ENCODE measurements at places on chromosomes 2 and 18.

DNA sequence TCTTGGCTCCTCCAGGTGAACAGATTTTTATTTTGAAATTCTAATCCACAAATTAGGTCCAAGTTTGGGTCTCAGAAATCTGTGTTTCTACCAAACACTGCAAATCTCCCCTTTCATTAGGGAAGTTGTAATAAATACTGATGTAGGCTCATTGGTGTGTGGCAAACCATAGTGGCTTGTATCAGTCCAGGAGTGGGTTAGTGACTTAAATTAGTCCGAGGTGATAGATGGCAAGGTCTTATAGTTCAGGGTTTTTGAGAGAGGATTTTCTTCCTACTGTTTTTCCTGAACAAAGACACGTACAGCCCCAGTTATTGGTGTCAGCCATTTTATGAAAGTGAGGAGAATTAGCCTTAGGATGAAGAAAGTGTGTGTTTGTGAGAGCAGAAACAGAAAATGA lies 74.6 kb downstream of the RPRM start:
- H3K4me3 ChIP-seq = no peak overlapping the region
- no peak overlapping the region for H3K27ac ChIP-seq
- DNase-seq = no peak
- no peaks in the 10 kb centered on the region for H3K36me3 ChIP-seq
- no peaks in the 10 kb centered on the region for H3K4me1 ChIP-seq

DNA sequence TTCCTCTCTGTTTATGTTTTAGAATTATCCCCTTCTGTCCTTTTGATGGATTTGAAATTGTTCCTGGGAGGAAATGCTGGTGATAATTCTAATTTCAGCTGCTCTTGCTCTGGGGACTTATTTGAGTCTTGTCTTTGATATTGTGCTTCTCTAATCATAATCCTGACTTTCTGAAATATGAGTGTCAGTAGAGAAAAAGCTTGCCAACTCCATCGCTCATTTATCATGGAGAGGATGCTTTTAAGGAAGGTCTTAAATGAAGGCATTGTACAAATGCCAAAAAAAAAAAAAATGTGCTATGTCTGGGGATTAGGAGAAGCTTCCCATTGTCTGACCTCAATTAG lies 159.5 kb downstream of the NYAP2 start:
- H3K36me3 ChIP-seq = no peaks in the 10 kb centered on the region
- H3K4me1 ChIP-seq = no peaks in the 10 kb centered on the region
- no peak overlapping the region for H3K27ac ChIP-seq
- DNase-seq = peak; percentile 83
- H3K27me3 ChIP-seq = no peaks in the 10 kb centered on the region
- no peak overlapping the region for H3K4me3 ChIP-seq

DNA sequence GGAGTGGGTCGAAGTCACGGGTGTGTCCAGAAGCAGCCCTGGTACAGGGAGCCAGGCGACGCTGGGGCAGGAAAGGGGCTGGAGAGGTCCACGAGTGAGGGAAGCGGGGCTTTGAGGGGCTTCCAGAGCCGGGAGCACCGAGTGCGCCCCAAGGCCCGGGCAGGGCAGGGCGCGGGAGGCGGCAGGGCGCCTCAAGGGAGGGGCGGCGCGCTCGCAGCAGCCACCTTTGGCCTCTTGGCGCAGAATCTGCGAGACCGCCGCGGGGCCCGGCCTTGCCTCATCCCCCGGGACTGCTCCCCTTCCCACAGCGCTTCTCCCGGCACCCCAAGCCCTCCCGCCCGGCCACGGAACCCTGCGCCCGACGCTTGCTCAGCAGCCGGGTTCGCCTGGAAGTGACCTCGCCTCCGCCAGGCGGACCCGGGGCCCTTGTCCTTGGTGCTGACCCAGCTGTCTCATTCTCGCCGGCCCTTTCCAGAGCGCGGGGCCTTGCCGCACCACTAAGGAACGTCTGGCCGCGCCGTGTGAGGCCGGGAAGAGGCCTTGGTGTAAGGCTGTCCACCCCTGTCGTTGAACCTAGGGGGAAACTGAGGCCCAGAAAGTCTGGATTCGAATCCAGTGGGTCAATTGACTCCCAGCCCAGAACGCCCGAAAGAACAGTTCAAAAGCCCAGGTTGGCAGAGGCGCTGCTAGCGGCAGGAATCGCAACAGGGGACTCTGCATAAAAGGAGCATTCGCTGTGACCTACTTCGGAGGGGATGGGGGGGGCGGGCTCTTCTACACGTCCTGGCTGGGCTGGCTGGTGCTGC lies 584 bp upstream of the DNER start:
- peak overlapping the region; percentile 52 for H3K4me3 ChIP-seq
- DNase-seq = no peak
- peaks cover 4% of the 10 kb centered on the region for H3K27me3 ChIP-seq
- H3K4me1 ChIP-seq = peaks cover 14% of the 10 kb centered on the region
- H3K27ac ChIP-seq = peak overlapping the region; percentile 71

GRCh38 chr2:46302005-46302695 lies 4.9 kb downstream of the EPAS1 start:
- H3K27ac ChIP-seq = no peak overlapping the region
- no peak overlapping the region for H3K4me3 ChIP-seq
- H3K36me3 ChIP-seq = no peaks in the 10 kb centered on the region
- no peak for DNase-seq

GRCh38 chr2:225104971-225105370 lies 62.7 kb upstream of the DOCK10 start:
- H3K27me3 ChIP-seq = no peaks in the 10 kb centered on the region
- H3K27ac ChIP-seq = no peak overlapping the region
- H3K4me3 ChIP-seq = no peak overlapping the region

DNA sequence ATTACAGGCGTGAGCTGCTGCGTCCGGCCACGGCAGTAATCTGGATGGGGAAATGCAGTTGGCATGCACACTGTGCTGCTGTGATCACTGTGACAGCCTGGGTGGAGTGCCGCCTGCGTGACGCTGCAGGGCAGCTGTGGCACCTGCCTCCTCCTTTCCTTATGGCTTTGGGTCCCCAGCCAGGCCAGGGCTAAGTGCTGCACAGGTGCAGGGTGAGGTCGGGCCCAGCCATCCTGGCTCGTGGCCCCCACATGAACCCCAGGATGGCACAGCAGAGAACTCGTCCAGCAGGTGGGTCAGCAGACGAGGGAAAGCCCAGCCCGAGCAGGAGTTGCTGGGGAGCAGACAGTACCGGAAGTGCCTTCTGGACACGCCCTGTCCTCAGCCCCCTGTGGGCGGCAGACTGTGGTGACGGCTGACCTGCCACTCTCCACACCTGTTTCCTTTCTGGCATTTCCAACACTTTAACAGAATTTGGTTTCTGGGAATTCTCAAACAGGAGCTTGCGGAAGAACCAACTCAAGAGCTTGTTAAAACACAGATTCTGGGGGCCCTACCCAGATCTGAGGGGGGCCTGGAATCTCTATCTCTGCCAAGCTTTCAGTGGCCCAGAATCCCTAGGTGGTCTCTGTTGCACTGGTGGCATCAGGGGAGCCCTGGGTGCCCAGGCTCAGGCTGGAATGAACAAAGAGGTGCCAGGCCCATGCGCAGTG lies 16.9 kb downstream of the HS1BP3 start:
- H3K27ac ChIP-seq = no peak overlapping the region
- H3K27me3 ChIP-seq = no peaks in the 10 kb centered on the region
- H3K4me1 ChIP-seq = peaks cover 41% of the 10 kb centered on the region
- DNase-seq = no peak
- H3K36me3 ChIP-seq = peaks cover 60% of the 10 kb centered on the region
- no peak overlapping the region for H3K4me3 ChIP-seq

DNA sequence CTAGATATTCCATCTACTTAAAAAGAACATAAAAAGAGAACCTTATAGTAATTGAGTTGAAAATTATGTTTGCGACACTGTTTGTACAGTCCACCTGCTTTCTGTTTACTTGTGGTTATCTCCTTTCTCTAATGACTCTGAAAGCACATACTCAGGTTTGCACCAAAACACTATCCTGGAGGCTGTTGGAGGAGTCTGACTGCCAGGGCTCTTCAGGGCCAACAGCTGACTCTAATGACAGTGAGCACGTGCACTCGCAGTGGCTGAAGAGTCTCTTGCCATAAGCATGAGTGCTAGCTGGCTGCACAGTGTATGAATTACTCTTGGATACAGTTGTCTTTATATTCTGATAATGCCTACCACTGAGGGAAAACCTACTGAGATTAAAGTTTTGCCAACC lies 16.7 kb upstream of the GLS start:
- no peaks in the 10 kb centered on the region for H3K27me3 ChIP-seq
- no peak overlapping the region for H3K27ac ChIP-seq
- H3K4me1 ChIP-seq = no peaks in the 10 kb centered on the region
- H3K36me3 ChIP-seq = no peaks in the 10 kb centered on the region
- DNase-seq = no peak

DNA sequence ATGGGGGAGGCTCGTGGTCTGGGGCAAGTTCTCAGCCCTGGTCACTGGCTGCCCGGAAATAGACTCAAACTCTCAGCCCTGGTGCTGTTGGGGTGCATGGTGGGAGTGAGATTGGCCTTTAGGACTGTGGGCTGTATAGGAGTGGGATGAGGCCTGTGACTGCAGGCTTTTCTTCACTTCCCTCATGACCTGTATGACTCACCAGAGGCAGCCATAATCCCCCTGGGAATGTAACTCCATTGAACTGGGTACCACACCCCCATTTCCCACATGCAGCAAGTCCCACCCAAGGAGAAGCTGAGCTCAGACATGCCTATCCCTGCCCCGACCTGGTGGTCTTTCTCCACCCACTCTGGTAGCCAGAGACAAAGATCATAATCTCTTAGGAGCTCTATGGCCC lies 177.7 kb upstream of the OSR1 start:
- DNase-seq = no peak
- no peak overlapping the region for H3K4me3 ChIP-seq
- H3K27ac ChIP-seq = no peak overlapping the region
- H3K27me3 ChIP-seq = no peaks in the 10 kb centered on the region
- no peaks in the 10 kb centered on the region for H3K4me1 ChIP-seq
- H3K36me3 ChIP-seq = no peaks in the 10 kb centered on the region

DNA sequence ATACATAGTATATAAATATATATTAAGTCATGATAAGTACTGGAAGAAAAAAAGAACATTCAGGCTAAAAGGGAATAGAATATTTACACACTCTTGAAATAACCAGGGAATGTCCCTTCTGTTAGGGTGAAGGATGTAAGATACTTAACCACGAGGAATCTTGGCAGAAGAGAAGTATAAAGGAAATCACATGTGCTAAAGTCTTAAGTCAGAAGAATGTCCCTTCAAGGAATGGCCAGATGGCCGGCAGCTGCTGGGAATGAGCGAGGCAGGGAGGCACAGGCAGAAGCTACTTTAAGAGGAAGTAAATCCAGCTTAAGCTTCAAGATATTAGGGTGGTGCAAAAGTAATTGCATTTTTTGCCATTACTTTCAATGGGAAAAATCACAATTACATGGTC lies 5.5 kb downstream of the CCDC102B start:
- H3K27ac ChIP-seq = no peak overlapping the region
- no peak overlapping the region for H3K4me3 ChIP-seq
- H3K36me3 ChIP-seq = no peaks in the 10 kb centered on the region
- peak; percentile 13 for DNase-seq
- no peaks in the 10 kb centered on the region for H3K27me3 ChIP-seq
- no peaks in the 10 kb centered on the region for H3K4me1 ChIP-seq

GRCh38 chr2:196479350-196479749 lies 160.2 kb upstream of the CCDC150 start:
- no peaks in the 10 kb centered on the region for H3K27me3 ChIP-seq
- H3K27ac ChIP-seq = no peak overlapping the region
- H3K4me1 ChIP-seq = no peaks in the 10 kb centered on the region
- H3K36me3 ChIP-seq = no peaks in the 10 kb centered on the region
- no peak for DNase-seq

- no peak for DNase-seq
- no peaks in the 10 kb centered on the region for H3K4me1 ChIP-seq
- no peak overlapping the region for H3K4me3 ChIP-seq
These were observed 15.5 kb upstream of the IL1RN start for GRCh38 chr2:113111823-113112287.

DNA sequence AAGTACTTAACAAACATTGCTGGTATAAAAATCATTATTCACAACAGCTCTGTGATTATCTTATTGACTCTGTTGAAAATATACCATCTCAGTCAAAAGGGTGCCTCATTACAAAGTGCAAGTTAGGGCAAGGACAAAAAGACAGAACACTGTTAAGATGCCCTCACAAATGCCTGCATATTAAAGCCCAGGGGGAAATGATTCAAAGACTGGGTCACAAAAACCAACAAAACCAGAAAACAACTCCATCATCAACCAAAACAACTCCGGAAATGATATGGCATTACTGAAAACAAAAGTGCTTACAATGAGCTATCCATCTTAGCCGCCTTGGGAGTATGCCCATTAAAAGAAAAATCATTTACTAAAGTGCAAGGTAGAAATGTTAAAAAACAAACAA lies 9.9 kb downstream of the PLA2R1 start:
- H3K27me3 ChIP-seq = no peaks in the 10 kb centered on the region
- no peaks in the 10 kb centered on the region for H3K4me1 ChIP-seq
- no peak overlapping the region for H3K27ac ChIP-seq
- H3K36me3 ChIP-seq = no peaks in the 10 kb centered on the region

- no peaks in the 10 kb centered on the region for H3K36me3 ChIP-seq
- H3K4me1 ChIP-seq = peaks cover 9% of the 10 kb centered on the region
- DNase-seq = no peak
- H3K27ac ChIP-seq = no peak overlapping the region
- H3K27me3 ChIP-seq = no peaks in the 10 kb centered on the region
These were observed 32.0 kb downstream of the LOXHD1 start for GRCh38 chr18:46625069-46625468.

- no peak for DNase-seq
- H3K4me3 ChIP-seq = no peak overlapping the region
- no peaks in the 10 kb centered on the region for H3K27me3 ChIP-seq
- no peak overlapping the region for H3K27ac ChIP-seq
- no peaks in the 10 kb centered on the region for H3K4me1 ChIP-seq
These were observed 480.5 kb upstream of the ZEB2 start for GRCh38 chr2:145000376-145000775.

GRCh38 chr18:49613141-49613640 lies 51.3 kb downstream of the LIPG start:
- peak; percentile 95 for DNase-seq
- H3K27me3 ChIP-seq = no peaks in the 10 kb centered on the region
- peak overlapping the region; percentile 34 for H3K27ac ChIP-seq
- peaks cover 21% of the 10 kb centered on the region for H3K4me1 ChIP-seq
- no peaks in the 10 kb centered on the region for H3K36me3 ChIP-seq
- no peak overlapping the region for H3K4me3 ChIP-seq

DNA sequence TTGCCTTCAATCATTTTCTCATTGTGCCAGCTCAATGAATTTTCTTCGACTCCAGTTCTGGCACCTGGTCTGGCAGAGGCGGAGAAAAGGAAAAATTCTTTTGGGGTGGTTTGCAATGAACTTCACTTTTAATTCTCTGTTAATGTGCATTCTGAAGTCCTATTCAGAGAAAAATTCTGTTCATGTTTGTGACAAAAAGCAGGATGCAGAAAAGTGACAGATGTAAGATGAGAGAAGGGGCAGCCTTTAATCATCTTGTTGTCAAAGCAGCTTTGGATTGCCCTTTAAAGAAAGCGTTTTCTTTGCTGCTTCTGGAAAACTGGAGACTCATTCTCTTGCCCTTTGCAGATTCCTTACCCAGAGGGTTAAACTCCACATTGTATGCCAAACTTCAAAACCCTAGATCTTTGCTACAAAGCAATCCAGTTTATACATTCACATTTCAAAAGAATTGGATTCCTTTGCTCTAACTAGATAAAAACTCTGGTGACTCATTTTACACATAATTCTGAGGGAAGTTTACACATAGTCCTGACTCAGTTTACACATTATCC lies 94.6 kb upstream of the CAVIN2 start:
- no peak overlapping the region for H3K4me3 ChIP-seq
- H3K4me1 ChIP-seq = peaks cover 6% of the 10 kb centered on the region
- H3K36me3 ChIP-seq = no peaks in the 10 kb centered on the region
- no peaks in the 10 kb centered on the region for H3K27me3 ChIP-seq

All from spinal cord (tissue), 10 donors.